NCI-H2081 treated with DMSO at 0.1 percent for 48 hours (cell line): ENCODE measurements at places on chromosomes 2 and 18.

DNA sequence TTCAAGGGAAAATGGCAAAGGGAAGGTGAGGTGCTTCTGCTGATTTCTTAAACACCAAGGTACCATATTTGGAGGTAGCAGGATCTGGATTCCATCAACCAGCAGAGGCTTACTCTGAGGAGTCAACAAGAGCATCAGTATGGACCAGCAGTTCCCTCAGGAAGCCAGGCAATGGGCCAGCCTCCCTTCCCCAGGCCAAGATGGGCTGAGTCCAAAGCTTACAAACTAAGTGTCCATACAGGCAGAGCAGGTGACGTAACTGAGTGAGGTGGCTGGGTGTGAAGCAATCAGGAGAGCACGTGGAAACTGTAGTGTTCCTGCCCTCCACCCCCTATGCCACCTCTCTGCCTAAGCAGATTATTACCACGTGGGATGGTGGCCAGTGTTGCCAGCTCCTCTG is 134.2 kb upstream of the HNRNPA3 start:
- DNase-seq, result no peak

GRCh38 chr18:7373441-7373840 is 142.6 kb downstream of the LRRC30 start:
- no peak for DNase-seq

DNA sequence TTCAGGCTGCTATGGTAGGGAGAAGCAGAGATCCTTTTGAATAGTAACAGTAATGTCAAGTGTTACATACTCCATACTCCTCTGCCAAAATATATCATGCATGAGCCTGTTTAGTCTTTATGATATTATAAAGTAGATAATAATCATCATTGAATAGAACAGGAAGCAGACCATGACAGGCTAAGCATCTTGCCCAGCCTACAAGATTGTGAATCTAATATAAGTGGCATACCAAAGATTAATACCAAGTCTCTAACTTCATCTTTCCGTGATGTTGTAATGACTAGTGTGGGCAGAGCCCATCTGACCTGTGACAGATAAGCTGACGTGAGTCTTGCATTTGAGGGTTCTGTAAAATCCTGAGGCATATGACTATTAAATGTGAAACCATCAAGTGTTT is 13.1 kb downstream of the NDUFB3 start:
- no peak for DNase-seq

DNA sequence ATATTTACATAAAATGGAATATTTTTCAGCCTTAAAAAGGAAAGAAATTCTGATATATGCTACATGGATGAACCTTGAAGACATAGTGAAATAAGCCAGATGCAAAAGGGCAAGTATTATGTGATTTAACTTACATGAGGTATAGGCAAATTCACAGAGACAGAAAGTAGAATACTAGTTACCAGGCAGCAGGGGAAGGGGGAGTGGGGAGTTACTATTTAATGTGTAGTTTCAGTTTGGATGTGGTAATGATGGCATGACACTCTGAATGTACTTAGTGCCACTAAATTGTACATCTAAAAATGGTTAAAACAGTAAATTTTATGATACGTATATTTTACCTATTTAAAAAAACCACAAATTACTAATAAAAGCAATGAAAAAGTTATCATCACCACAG is 12.1 kb downstream of the METTL4 start:
- no peak for DNase-seq

- no peak for DNase-seq
Measured at GRCh38 chr2:75204833-75205232, 5.5 kb upstream of the TACR1 start.

DNA sequence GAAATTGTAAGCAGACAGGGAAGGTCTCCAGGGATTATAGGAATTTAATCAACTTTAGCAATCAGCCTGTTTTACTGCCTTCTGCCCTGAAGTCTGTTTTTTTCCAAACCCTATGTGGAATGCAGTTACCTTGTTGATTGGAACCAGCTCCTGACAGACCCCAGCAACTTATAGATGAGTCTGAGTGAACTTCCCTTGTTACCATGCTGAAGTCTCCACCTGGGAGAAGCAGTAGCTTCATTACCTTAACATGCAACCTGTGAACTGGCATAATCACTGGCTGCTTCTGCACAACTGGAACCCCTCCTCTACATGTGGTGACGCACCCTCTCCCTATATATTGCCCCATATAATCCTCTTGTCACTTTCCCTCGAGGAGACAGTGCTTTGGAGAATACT is 226.3 kb upstream of the SPOPL start:
- no peak for DNase-seq

DNA sequence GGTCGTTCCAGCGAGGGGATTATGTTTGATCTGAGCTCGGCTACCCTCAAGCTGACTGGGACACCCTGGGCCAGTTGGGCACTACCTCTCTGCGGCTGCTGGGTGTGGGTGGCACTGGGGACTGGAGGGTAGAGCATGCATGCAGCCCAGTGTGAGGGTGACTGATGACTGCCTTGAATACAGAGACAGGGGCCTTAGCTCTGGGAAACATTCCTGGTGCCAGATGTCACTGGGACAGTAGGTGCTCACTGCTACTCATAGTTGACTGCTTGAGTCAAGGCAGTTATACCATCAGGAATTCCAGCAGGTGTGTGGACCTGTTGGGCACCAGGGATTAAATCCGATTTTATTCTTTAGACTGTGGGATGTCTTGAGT is 33.6 kb upstream of the ATP6V1B1 start:
- DNase-seq, result no peak

GRCh38 chr18:9135912-9136314 is 668 bp upstream of the ANKRD12 start:
- DNase-seq, result peak; percentile 65
